ENCODE measurements at places on chromosomes 4 and X. TPM values are rescaled to one million over a fixed set of nuclear protein-coding genes. Genes with fewer than 3 reads are reported as not detected.
A peak's percentile ranks its signal among the peaks of the same experiment; 100 is the strongest.

DNA sequence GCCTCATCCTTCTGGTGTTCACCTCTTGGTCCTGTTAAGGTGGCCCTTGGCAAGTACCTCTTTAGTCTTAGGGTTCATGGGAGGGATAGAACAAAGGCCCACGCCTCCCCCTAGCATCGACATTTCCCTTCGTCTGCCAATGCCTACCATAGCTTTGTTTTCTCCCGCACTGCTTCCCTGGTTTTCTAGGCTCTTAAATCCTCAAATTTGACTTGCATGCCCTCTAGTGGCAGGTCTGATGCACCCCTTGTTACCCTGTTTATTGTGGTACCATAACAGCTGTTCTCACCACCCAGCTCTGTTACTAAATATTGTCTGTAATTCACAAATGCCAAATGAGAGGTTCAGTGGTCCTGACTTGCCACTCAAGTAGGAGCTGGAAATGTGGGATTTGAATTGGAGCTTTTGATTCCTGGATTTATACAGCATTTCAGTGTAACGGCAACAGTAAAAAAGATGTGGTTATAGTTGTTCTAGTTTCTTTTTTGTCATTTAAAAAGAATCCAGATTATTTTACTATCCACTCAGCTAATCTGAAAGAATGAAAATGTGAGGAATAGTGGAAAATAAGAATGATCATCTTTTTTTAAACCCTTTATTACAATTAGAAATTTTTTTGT, 100.1 kb downstream of the REPS2 start:
- peak; percentile 86 for DNase-seq

CCDC110 gene
- 0.44 TPM for total RNA-seq

GRCh38 chrX:30364229-30364628, 55.0 kb upstream of the NR0B1 start:
- DNase-seq, result no peak

DNA sequence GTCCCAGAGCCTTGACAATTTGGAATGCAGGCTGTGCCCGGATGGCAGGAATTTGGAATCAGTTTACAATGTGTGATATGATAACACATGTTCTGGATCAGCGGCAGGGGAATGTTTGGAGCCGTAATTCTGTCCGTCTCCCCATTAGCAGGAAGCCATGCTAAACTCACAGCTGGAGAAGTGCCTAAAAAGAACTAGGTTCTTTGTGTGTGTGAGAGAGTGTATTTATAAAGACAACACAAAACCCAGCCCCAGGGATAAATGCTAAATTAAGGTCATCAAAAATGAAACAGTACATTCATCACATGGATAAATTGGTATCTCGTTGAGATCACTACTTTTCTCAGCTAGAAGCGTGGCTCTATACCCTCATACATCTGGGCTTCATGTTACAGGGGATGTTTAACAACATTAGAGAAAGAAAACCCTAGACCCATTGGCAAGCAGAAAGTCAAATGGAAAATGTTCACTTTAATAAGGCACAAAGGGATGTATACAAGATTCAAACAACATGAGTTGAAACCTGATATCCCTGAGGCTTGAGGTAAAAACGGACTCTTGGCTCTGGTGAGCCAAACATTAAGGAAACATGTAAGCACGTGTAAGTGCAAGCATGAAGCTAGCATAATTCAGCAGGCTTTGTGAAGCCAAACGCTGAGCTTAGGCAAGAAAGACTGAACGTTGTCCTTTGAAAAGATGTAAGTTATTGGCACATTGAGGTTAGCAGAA, 18.0 kb upstream of the TMEM131L start:
- peak; percentile 45 for DNase-seq

GRCh38 chr4:183012879-183013729, 86.0 kb upstream of the WWC2 start:
- no peak for DNase-seq

GRCh38 chr4:158161551-158162354, 11.1 kb downstream of the GASK1B start:
- DNase-seq, result peak; percentile 44

Data from lung microvascular endothelial cell (primary cell).